ENCODE measurements at places on chromosomes 13 and 19.

DNA sequence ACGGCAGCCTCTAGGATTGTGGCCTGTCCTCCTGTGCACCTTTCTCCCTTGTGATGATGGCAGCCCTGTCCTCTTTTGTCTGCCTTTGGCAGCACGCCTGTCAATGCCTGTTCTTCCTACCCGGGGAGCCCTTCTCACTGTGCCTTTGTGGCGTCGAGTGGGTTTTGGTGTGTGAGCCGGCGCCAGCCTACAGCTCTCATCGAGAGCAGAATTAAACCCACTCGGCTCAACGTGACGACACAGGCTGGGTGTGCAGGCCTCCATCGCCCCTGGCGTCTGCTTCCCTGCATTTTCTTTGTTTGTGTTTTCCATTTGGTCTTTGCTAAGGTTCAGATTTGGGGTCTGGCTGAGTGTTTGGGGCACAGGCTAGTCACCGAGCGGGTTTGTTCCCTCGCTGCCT is 34.4 kb downstream of the AP1M1 start:
- DNase-seq: no peak

DNA sequence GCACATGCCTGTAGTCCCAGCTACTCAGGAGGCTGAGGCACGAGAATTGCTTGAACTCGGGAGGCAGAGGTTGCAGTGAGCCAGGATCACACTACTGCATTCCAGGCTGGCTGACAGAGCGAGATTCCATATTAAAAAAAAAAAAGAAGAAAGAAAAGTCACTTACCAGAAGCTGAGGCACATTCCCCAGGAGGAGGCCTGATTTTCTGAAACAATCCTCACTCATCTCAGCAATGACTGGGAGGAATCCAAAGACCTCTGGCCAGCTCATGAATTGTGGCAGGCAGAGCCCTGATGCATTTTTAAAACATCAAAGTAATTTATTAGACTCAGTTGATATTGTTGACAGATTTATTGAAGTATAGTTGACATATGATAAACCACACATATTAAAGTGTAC is 206.3 kb downstream of the FOXO1 start:
- DNase-seq: peak; percentile 58

GRCh38 chr13:110714797-110715394 is 1.4 kb downstream of the ING1 start:
- DNase-seq: no peak

GRCh38 chr13:113952151-113952982 is 21.5 kb downstream of the C13orf46 start:
- DNase-seq: no peak

DNA sequence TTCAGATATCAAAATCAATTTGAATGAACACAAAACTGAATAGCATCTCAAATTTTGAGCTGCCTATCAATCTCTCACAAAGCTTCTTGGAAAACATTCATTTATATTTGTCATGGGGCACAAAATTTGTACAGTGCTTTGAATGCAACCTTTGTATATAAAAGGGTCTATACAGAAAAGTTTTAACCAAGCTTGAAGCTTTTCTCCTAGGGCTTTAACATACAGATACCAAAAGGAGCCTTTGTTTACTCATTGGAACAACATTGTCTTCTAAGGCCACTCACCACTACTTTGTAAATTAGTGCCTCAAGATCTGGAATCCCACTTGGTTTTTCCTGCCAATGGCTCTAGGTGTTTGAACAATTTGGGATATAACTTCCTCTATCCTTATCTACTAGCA is 21.2 kb downstream of the LNX2 start:
- DNase-seq: no peak

DNA sequence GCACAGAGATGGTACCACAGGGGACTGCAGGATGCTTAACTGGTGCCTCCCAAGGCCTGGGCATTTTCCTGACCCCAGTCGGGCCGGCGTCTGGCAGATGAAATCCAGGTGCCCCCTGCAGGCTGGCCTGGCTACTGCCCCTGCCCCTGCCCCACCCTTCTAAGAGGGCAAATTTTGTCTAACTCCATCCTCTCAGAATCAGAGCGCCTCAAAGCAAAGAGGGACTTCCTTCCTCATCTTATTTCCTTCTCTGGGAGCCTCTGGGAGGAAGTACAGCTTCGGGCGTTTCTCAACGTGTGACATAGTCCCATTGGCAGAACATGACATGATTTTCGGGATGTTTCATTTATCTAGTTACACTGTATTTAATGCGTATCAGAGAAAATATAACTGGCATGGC is 2.7 kb downstream of the PRKACA start:
- DNase-seq: no peak

All from astrocyte (in vitro differentiated cells and primary cell).